ENCODE measurements at places on chromosomes 11 and 22.

- no peak for DNase-seq
Observed at GRCh38 chr22:50688448-50688847, 15.8 kb downstream of the SHANK3 start.

- DNase-seq, result no peak
Observed at GRCh38 chr11:9385327-9385899, 961 bp downstream of the IPO7 start.

- DNase-seq, result no peak
Observed at GRCh38 chr22:49517211-49517610, 310.5 kb downstream of the BRD1 start.

DNA sequence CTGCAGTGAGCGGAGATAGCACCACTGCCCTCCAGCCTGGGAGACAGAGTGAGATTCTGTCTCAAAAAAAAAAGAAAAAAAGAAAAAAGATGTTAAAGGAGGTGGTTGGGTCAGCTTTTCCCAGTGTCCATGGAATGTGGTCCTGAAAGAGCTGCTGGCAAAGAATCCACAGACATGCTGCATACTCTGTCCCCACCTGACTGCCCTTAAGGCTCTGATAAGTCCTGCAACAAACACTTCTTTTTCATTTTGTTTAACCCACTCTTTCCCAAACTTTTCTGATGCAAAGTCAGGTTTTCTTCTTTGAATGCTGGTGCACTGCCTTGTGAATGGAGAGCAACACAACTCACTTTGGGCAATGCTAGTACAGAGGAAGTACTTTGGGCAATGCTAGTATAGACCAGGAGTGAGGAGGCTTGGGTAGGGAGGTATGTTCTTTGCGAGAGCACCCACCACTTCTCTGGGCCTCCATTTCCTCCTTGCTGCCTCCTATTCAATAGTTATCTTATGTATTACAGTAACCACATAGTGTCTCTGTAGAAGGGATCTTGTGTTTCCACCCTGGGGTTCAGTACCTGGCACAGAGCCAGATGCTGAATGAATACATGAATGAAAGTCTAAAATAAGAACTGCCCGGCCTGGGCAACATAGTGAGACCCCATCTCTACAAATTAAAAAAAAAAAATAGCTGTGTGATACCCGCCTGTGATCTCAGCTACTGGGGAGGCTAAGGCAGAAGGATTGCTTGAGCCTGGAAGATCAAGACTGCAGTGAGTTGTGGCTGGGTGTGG lies 18.9 kb downstream of the LIF start:
- DNase-seq, result no peak
